ENCODE measurements at places on chromosomes 13 and 19.

GRCh38 chr19:30556230-30556711, 184.1 kb downstream of the ZNF536 start:
- H3K4me3 ChIP-seq = no peak overlapping the region
- H3K27ac ChIP-seq = no peak overlapping the region
- no peaks in the 10 kb centered on the region for H3K27me3 ChIP-seq
- no peak for DNase-seq
- no peaks in the 10 kb centered on the region for H3K4me1 ChIP-seq
- no peaks in the 10 kb centered on the region for H3K36me3 ChIP-seq

- H3K4me1 ChIP-seq = peaks cover 2% of the 10 kb centered on the region
- no peak overlapping the region for H3K27ac ChIP-seq
- no peaks in the 10 kb centered on the region for H3K27me3 ChIP-seq
- no peaks in the 10 kb centered on the region for H3K36me3 ChIP-seq
Measured at GRCh38 chr19:18269070-18269723, 5.1 kb downstream of the IQCN start.

DNA sequence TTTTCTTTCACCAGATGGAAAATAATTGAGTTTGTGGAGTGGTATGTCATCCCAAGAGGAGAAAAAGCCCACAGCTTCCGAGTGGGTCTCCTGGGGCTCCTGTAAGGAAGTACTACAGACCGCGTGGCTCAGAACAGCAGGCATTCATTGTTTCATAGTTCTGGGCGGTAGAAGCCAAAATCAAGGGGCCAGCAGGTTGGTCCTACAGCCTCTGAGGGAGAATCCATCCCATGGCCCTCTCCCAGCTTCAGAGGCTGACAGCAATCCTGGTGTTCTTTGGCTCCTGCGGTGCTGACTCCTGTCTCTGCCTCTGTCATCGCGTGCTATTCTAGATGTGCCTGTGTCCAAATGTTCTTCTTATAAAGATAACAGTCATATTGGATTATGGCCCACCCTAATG, 362.6 kb downstream of the FGF14 start:
- no peaks in the 10 kb centered on the region for H3K27me3 ChIP-seq
- no peak overlapping the region for H3K4me3 ChIP-seq
- no peak for DNase-seq
- H3K27ac ChIP-seq = no peak overlapping the region

- H3K4me3 ChIP-seq = no peak overlapping the region
- no peak for DNase-seq
- no peaks in the 10 kb centered on the region for H3K27me3 ChIP-seq
- no peaks in the 10 kb centered on the region for H3K4me1 ChIP-seq
- no peaks in the 10 kb centered on the region for H3K36me3 ChIP-seq
Measured at GRCh38 chr13:22938576-22938975, 242.2 kb upstream of the SGCG start.
